NCI-H2081 treated with DMSO at 0.1 percent for 48 hours (cell line): ENCODE measurements at places on chromosomes 2 and 18.
A peak's percentile ranks its signal among the peaks of the same experiment; 100 is the strongest.

DNA sequence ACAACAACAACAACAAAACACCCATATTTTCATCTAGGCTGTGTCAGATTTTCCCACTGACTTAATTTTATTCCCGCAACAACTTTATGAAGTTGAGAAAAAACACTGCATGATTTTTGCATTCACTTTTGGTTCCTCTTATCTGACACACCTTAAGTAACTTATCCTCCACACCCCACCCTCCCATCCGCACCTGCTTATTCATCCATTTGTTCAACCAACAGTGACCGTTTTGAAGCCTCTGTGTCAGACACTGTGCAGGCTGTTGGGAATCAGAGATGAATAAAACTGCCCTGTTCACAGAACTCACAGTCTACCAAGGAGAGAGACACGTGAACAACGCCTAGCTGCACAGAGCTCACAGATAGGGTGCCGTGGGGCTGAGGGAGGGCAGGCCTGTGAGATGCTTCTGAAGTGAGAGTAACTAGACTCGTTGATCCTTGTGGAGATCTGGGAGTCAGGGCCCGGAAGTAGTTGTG lies 7.4 kb downstream of the CNNM4 start:
- no peak for DNase-seq

- DNase-seq, result no peak
Observed at GRCh38 chr2:24509425-24509824, 18.4 kb downstream of the NCOA1 start.

DNA sequence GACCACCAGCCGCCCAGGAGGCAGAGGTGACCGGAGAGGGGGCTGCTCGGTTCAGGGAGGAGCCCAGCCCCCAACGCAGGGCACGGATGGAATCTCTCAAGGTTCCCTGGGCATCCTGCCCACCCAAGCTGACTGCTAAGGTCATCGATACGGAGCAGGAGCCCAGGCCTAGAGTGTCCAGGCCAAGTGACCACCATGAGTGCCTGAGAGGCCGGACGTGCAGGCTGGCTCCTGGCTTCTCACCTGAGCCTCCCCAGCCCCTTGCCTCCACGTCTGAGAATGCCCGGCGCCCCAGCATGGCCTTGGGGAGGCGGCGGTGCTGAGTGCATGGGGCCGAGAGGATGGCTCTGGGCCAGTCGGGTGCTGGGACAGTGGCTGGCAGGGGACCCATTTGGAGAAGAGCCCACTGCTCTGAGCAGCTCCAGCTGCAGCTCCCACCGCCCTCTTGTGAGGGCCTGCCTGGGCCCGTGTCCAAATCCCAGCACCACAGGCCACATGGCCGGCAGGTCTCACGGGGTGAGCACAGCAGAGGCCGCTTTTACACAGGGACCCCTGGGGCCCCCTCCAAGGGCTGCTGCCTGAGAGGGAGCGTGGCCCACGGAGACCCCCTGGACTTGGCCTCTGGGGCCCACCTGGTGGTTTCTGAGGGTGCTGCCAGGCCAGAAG lies 102.8 kb upstream of the CTDP1 start:
- peak; percentile 11 for DNase-seq

- peak; percentile 18 for DNase-seq
Observed at GRCh38 chr2:177334940-177335543, 57.5 kb upstream of the AGPS start.

DNA sequence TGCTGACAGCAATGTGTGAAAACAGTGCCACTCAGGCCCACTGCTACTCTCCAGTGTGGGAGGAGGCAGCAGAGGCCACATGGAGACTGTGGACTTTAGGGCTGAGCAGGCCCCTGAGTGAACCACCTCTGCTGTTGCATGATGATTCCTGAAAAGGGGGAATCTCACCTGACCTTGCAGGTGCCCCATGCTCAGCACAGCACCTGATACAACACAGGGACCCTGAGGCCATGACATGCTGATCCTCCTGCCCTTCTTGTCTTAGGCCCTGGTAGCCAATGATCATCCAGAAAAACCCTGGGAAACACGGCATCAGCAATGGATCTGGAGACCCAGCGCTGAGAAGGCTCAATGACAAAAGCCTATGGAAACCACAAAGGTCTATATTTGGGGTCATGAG lies 446.8 kb upstream of the MYT1L start:
- DNase-seq, result no peak

DNA sequence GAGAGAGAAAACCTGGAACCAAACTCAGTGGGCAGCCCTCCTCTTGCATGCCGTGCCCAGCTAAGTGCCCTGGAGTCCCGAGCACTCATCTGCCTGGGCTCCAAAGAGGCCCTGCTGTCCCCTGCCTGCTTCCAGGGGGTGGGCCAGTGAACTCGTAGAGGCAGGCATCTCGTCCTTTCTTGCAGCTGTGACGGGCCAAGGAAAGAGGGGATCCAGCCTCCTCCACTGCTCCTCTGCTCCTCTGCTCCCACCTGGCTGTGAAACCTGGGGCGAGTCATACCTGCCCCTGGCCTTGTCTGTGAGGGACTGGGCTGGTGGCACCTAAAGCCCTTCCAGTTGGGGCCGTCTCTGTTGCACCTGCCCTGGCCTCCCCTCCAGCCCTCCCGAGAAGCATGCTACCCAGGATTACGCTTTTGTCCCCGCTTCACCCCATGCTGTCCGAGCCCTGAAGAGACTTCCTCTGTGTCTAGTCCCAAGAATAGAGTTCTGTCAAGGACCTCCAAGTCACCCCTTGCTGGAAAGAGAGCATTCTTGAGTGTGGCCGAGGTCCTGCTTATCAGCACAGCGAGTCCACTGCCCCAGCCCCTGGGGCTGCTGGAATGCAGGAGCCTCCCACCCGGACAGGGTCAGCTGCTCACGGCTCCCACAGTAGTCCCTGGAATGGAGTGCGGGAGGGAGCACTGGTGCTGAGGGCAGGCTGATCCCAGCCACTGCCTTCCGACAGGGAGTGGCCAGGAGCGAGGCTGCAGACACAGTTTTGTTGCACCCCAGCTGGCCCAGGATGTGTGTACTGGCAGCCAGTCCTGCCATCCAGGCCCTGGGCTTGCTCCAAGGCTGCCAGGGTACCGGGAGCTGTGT lies 14.3 kb downstream of the KCNK3 start:
- no peak for DNase-seq

DNA sequence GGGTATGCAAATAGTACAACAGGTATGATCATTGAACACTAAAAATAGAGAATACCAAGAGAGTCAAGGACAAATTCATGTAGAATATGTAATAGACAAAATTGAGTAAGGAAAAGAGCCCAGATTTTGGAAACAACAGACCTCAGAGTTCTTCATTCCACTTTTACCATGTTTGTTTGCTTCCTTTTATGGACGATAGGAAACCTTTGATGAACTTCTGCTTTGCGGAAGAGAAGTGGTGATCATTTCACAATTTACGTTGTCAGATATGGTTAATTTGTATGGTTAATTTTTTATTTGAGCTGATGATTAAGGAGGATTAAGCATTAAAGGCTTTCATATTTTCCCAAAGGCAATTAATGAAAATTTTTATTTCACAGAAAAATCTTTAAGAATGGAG lies 16.3 kb downstream of the MARCHF7 start:
- no peak for DNase-seq

- DNase-seq, result no peak
Observed at GRCh38 chr2:148981324-148981723, 57.2 kb upstream of the LYPD6B start.

GRCh38 chr2:80054346-80054675 lies 250.2 kb downstream of the LRRTM1 start:
- no peak for DNase-seq

DNA sequence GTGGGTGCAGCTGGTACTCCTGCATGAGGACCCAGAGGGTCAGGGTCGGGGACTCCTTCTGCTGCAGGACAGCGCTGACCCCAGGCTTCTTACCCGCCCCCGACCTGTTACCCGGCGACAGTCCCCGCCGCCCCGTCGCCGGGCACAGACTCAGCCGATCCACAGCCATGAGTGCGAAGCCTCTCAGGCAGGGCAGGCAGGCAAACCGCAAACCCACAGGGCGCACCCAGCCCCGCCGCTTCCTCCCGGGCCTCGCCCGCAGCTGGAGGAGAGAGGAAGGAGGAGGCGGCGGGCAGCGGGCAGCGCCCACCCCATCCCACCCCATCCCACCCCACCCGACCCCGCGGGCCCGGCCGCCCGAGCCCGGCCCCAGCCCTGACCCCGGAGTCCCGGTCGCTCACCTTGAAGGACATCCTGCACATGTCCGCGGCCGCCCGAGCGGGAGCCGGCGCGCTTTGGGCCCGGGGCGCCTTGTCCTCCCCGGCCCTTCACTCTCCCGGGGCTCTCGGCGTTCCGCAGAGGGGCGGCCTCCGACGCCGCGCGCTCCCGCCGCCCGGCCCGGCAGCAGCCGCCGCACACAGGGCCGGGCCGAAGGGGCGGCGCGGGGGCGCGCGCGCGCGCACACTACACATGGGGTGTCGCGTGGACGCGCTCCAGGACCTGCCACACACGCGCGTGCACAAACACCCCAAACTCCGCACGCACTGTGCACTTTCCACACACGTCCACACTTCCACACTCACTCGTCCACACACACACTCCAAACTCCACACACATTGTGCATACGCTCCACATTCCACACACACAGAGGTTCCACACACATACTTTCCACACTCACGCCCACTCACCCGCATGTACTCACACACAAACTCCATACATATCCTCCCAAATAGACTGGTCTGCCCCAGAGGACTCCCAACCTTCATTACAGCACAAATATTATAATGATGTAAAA lies at the start of gene ANKRD29:
ANKRD29 (minus strand) TSS at position 603 of the 955 bp plus-strand sequence; CDS start at position 422, 181 bp downstream.
- DNase-seq, result no peak

- DNase-seq, result no peak
Observed at GRCh38 chr18:30415903-30416302, 626.6 kb downstream of the DSC3 start.

DNA sequence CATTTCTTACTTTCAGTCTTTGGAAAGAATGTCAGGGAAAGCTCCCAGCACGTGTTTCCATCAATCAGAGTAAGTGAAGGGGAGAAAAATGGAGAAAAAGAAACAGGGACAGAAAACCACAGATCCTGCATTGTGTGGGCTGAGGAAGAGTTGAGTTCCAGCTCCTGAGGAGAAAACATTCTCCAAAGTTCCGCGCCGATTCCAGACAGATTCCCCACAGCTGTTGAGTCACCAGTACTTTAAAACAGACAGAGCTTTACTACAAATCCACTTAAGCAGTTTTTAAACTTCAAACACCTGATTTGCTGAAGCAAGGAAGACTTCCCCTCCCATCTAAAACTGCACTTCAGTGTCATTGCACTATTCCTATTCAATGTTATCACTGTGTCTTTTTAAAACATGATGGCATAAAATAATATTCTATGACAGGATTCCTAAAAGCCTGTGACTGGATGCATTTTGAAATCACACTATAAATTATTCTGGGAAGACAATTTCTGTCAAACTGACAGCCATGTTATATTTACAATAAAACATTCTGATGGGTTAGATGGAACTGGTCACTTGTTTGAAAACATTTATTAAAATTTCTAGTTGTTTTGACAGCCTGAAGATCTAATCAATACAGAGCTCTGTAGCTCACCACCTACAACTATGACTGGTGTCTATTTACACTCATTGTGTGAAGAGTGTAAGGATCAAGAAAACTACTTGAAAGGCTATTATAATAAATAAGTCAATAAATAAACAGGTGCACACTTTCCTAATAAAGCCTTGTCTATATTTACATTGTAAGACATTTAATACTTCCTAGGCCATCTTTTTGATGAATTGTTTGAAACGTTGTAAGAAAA lies 40.9 kb downstream of the TCF4 start:
- DNase-seq, result no peak

- no peak for DNase-seq
Observed at GRCh38 chr2:72893594-72894319, 6.5 kb downstream of the SPR start.

DNA sequence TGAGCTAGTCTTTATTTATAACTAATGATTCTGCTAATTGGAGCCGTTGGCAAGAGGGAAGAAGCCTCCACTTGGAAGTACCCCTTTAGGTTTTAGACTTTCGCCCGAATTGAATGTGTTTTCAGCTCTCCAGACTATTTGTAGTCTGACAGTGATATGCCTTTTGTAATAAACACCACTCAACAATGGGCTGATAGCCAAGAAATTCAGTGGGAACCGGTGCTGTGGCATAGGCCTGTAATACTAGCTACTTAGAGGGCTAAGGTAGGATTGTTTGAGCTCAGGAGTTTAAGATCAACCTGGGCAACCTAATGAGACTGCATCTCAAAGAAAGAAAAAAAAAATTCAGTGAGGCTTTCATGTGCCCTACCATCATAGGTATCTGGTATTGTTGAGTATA lies 13.6 kb upstream of the ZSCAN30 start:
- DNase-seq, result no peak

DNA sequence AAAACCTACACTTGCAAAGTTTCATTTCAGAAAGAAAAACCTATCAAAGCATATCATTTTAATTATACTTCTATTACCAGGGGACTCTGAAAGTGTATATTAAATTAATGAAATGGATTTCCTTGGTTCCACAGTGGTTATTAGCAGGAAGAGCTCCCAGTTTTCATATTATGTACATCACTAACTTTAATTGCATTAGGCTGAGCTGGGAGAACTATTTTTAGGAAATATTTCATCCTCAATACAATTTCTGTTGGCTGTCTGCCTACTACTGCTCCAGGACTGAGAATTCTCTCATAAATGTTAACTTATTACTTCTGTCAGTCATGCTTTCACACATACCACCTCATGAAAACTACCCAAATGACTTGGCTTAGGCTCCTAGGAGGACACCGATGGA lies 301.4 kb downstream of the CMPK2 start:
- no peak for DNase-seq

GRCh38 chr18:26549263-26550094 lies 1.1 kb upstream of the KCTD1 start:
- no peak for DNase-seq

GRCh38 chr2:191917430-191917881 lies 70.6 kb upstream of the CAVIN2 start:
- DNase-seq, result no peak

DNA sequence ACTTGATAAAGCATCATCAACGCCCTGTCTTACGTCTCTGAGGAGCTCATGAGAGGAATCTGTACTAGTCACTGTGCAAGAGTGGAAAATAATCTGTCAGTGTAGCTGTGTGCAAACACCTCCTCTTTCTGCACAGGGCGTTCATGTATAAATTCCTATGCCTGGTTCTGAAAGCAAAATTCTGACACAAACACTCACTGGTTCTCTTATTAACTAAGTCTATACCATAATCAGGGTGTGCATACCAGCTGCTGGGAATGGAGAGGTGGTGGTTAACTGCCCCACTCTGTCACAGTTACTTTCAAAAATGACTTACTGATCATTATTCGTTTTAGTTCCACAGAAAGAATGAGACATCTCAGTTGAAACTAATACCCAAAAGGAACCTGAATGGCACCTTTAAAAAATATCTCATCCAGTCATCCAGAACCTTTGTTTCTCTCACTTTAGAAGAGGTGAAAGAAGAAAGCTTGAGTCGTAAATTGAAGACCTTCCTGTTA lies 35.7 kb downstream of the STK39 start:
- DNase-seq, result no peak

GRCh38 chr2:3129867-3130266 lies 247.8 kb downstream of the EIPR1 start:
- no peak for DNase-seq

GRCh38 chr2:180991361-180991760 lies 11.0 kb downstream of the UBE2E3 start:
- no peak for DNase-seq

GRCh38 chr2:159760326-159760725 lies 37.7 kb downstream of the CD302 start:
- DNase-seq, result no peak
